ENCODE measurements at places on chromosomes 7 and 10. TPM values are rescaled to one million over a fixed set of nuclear protein-coding genes. Genes with fewer than 3 reads are reported as not detected.

KLF14 gene
- 1.1 TPM for polyA plus RNA-seq

VSIR gene
- polyA plus RNA-seq = 28.5 TPM

MRLN gene
- 175 TPM for polyA plus RNA-seq

MMP21 gene
- 0.40 TPM for polyA plus RNA-seq

INTS15 gene
- polyA plus RNA-seq = 23.5 TPM

GPR37 gene
- 17.8 TPM for polyA plus RNA-seq

SERPINE1 gene
- 5.6 TPM for polyA plus RNA-seq

EDRF1 gene
- 18.7 TPM for polyA plus RNA-seq

HKDC1 gene
- not detected for polyA plus RNA-seq

SLC26A5 gene
- polyA plus RNA-seq = 0.13 TPM

MET gene
- polyA plus RNA-seq = 13.5 TPM

PNPLA8 gene
- polyA plus RNA-seq = 24.8 TPM

PNLIPRP2 gene
- 0.25 TPM for polyA plus RNA-seq

ACTR3C gene
- polyA plus RNA-seq = 0.95 TPM

RELN gene
- 3.5 TPM for polyA plus RNA-seq

TMEM229A gene
- not detected for polyA plus RNA-seq

PRRT4 gene
- 30.9 TPM for polyA plus RNA-seq

PNLIPRP1 gene
- polyA plus RNA-seq = not detected

CDC14C gene
- polyA plus RNA-seq = not detected

CRYGN gene
- not detected for polyA plus RNA-seq

CCDC136 gene
- 22.9 TPM for polyA plus RNA-seq

TAS2R41 gene
- polyA plus RNA-seq = not detected

DNAH11 gene
- 0.30 TPM for polyA plus RNA-seq

HOXA2 gene
- polyA plus RNA-seq = 3.1 TPM

DRGX gene
- not detected for polyA plus RNA-seq

SEPHS1 gene
- 52.4 TPM for polyA plus RNA-seq

ANKRD2 gene
- polyA plus RNA-seq = 48.1 TPM

OR2A42 gene
- polyA plus RNA-seq = 0.34 TPM

MSANTD7 gene
- 10.8 TPM for polyA plus RNA-seq

BLNK gene
- polyA plus RNA-seq = 1.8 TPM

RASSF4 gene
- 78.0 TPM for polyA plus RNA-seq

INPP5F gene
- 15.6 TPM for polyA plus RNA-seq
